Pulmonary artery endothelial cell (primary cell): ENCODE measurements at places on chromosomes 7 and 10. TPM values are rescaled to one million over a fixed set of nuclear protein-coding genes. Genes with fewer than 3 reads are reported as not detected.

BMPER gene
- total RNA-seq = 0.42 and 0.46 TPM in 2 replicates

CFAP46 gene
- total RNA-seq = 1.1 and 3.0 TPM in 2 replicates

GPR146 gene
- total RNA-seq = 17.4 and 29.8 TPM in 2 replicates

GPRIN2 gene
- not detected in 2 replicates for total RNA-seq

DNA sequence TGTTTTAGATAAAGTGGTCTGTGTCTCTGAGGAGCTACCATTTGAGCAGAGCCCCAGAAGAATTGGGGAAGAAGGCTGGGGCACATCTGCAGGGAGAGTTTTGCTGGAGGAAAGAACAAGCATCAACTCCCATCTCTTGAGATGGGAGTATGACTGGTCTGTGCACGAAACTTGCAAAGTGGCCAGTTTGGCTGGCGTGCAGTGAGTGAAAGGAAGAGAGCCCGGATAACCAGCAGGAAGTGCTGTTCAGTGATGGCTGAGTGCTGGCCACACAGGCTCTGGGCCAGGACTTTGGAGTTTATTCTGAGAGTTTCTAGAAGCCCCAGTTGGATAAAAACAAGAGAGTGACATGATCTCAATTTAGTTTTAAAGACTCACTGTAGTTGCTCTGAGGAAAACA, 34.4 kb upstream of the SVIL start:
- DNase-seq = peak; percentile 30

DNA sequence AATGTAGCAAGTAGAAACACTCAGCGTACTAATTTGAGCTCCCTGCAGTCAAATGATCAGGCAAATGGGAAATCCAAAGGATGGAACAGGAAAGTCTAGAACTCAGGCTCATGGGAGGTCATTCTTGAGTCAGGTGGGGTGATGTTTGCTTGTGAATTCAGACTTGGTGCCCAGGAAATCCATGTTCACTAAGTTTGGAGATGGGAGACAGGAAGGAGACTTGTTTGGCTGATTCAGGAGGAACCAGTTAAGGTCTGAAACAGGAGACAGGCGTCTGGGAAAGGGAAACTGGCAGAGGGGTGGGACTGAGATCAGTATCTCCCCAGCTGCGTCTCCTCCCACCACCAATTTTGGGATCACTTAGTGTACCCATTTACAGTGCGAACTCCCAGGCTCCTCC, 38.4 kb upstream of the ZNF438 start:
- no peak for DNase-seq
